ENCODE measurements at places on chromosomes 6 and 20.

GRCh38 chr6:157224951-157225574 lies 98.3 kb downstream of the TMEM242 start:
- DNase-seq = no peak

DNA sequence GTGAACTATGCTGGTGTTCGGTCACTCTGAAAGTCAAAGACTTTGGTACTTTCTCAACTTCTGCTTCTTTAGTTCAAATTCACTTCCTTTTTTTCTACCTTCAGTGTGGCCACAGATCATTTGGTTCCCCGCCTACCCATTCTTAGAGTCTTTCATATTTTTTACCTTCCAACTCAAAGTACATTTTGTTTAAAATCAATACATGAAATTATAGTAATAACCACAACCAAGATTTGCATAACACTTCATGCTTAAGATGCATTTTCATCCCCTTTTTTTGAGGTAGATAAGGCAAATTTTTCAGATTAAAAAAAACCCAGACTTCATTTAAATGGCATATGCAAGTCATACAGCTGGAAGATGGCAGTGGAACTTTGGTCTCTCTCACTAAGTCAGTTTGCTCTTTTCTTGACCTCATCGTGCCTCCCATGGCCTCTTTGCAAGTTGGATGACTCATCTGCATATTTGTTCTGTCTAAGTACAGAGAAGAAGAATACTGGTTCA lies 11.9 kb upstream of the CNR1 start:
- DNase-seq = no peak

GRCh38 chr6:5084781-5085647 lies at the start of gene PPP1R3G:
Gene PPP1R3G (plus strand): TSS chr6:5085341. CDS start chr6:5085486, 145 bp downstream.
- no peak for DNase-seq

DNA sequence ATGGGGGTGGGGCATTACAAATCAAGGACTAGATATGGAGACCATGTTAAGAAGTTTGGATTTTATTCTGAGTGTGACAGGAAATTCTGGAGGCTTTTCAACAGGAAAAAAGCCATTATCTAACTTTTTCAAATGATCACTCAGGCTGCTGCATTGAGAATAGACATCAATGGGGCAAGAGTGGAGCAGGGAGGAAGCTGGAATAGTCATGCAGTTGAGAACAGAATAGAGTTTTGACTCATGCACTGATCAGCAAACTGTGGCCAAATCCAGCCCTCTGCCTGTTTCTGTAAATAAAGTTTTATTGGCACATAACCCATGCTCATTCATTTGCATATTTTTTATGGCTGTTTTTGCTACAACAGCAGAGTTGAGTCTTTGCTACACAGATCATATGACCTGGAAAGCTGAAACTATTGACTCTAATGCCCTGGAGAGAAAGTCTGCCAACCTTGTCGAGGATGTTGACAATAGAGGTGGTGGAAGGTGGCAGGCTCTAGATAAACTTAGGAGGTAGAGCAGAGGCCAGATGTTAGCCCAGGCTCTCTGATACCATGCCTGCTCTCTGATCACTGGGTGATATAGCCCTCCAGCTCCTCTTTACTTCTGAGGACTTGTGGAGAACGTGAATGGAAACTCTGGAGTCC lies 441.8 kb downstream of the PTPRT start:
- DNase-seq = no peak

GRCh38 chr6:128519931-128520435 lies 416 bp downstream of the PTPRK start:
- DNase-seq = no peak

All from amniotic stem cell (primary cell).